ENCODE measurements at places on chromosomes 11 and 22.

DNA sequence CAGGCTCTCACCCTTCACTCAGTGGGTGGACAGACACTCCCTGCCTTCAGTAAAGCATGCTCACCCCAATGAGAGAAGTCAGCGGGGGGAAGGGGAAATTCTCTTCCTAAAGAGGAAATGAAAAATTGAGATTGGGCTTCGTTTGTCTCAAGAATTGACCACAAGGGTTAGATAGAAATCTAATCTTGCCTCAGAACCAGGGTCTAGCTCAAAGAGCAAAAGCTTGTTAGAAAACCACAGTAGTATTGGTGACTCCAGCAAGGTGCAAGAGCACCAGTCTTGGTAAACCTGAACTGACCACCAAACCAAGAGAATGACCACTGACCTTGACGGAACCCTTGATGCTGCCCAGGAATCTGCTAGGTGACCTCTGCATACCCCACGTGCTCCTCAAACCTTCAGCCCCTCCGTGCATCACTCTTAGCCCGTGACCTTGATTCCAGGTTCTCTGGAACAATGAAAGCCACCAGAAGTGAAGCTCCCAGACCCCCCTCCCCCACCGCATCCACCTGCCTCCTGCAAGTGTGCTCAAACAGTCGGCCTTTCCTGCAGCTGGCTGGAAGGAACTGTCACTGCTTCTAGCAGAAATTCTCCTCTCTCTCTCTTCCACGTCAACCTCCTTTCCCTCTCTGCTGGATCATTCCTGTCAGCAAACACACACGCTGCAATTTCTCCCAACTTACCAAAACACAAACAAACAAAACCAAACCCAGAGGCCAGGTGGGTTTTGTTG is 3.1 kb upstream of the TMA7B start:
- DNase-seq: no peak

DNA sequence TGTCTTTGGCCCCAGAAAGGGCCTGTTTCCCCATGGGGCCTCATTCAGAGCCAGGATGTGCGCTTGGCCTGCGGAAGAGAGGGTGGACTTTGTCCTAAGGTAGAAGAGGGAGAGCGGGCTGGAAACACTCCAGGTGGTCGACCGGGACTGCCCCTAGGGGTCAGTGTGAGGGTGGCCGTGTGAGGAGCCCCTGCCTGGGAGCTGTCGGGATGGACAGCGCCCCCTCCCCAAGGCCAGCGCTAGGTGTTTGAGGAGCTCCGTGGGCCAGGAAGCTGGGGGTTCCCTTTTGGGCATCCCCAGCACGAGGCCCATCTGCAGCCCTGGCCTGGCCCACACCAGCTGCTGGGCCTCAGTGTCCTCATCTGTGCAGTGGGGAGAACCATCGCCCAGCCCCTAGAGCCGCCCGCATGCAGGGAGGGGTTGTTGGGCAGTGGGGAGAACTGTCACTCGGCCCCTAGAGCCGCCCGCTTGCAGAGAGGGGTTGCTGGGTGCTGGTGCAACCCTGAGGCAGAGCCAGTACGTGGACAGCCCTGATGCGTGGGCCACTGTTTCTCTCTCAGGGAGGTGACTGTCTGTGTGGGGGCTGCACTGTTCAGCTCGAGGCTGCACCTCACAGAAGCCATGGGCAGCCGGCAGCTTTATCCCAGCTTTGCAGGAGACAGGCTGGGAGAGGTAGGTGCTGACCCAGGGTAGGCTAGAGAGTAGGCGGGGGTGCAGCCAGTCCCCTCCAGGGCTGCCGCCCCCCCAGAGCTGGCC is 1319.9 kb downstream of the BRD1 start:
- no peak for DNase-seq

DNA sequence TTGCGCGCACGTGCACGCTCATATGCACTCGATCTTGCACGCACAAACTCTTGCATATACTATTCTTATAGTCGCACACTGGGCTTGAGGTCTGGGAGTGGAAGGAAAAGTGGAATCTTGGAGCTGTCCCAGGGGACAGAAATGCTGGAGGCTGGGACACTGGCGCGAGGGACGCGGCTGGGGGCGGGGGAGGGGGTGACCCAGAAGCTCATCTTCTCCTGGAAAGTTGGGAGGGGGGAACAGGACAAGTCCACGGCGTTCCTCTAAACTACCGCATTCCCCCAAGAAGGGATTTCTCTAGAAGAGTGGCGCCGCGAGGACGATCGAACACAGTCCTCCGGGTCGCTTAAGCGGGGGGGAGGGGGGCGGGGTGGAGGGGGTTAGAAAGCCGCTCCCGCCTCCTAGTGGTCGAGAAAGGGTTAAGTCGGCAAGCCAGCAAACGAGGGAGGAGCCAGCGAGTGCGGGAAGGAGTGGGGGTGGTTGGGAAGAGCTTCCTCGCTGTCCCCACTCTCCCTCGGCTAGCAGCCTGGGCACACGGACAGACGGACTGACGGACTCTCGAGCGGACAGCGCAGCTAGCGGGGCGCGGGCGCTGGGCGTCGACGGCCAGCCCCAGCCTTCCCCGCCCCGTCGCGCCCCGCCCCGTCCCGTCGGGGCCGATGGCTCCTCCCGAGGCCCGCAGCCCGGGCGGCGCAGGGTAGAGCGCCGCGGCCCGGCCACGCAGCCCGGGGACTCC is at the start of gene RTN4RL2:
TSS of gene RTN4RL2 (plus strand) at position 507 of the 736 bp plus-strand sequence. CDS start 338 bp downstream, outside the sequence.
- DNase-seq: no peak

DNA sequence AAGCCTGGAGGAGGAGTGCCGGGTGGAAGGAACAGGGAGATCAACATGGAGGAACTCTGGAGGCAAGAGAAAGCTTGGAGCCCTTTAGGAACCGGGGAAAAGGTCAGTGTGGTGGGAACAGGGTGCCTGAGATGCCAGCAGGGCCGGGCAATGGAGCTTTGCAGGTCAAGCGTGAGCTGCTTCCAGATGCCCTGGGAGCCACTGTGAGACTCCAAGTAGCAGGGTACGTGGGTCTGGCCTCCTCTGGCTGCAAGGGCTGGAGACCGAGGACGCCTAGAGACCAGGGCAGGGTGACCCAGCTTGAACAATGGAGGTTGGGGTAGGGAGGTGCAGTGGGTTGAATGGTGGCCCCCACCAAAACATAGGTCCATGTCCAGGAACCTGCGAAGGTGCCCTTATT is 15.6 kb upstream of the EMID1 start:
- DNase-seq: no peak

DNA sequence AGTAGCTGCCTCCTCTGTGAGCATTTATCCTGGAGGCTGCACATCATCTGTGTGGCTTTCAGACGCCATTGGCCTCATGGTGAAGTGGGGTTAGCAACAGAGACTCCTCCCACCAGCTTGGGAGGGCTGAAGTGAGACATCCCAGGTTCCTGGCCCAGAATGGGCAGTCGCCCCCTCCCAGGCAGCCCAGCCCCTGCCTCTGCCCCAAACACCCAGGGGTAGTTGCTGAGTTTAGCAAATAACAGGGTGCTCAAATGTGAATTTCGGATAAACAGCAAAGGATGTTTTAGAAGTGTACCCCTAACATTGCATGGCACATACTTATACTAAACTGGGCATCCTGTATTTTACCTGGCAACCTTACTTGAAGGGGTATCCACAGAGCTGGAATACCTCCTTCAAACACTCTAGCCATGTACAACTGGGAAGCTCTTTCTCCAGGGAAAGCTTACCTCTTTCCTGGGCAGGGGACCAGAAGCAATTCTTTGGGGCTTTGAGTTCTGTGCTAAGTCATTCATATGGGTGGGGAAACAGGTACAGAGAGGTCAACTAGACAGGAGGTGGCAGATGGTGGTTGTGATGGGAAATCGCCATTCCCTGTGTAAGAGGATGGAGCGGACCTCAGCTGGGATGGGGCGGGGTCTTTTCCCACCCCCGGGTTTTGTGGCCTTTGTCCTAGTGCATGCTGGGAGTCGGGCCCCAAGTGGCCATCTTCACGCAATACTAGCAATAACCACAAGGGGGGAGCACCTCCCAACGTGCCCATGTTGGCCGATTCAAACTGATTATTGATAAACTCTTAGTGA is 19.3 kb downstream of the MTFP1 start:
- no peak for DNase-seq

DNA sequence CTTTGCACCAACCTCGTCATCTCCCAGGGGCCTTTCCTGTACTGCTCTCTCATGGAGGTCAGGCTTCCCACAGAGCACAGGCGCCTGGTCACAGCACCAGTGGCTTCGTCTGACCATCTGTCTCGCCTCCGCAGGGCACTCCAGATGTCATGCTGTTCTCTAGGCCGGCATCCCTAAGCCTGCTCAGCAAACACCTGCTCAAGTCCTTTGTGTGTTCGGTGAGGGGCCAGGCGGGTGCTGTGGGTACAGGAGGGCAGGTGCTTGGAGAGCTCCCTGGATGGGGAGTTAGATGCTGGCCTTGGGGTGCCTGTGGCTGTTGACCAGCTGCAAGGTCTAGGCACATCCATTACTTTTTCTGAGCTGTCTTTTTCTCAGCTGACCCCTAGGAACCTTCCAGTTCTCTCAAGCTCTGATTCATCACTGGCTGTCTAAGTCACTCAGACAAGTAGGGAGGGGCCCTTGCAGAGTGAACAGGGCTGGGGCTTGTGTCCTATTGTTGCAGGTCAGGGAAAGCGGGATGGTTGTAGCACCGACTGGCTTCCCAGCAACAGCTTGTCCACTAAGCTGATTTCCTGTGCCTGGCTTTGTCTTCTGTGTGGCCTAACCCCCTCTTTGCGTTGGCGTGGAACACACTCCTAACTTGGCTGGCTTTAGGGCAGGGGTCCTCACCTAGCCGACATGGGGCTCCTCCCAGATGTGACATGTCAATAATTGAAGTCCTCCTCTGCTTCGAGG is 9.2 kb downstream of the CLDN5 start:
- DNase-seq: no peak

DNA sequence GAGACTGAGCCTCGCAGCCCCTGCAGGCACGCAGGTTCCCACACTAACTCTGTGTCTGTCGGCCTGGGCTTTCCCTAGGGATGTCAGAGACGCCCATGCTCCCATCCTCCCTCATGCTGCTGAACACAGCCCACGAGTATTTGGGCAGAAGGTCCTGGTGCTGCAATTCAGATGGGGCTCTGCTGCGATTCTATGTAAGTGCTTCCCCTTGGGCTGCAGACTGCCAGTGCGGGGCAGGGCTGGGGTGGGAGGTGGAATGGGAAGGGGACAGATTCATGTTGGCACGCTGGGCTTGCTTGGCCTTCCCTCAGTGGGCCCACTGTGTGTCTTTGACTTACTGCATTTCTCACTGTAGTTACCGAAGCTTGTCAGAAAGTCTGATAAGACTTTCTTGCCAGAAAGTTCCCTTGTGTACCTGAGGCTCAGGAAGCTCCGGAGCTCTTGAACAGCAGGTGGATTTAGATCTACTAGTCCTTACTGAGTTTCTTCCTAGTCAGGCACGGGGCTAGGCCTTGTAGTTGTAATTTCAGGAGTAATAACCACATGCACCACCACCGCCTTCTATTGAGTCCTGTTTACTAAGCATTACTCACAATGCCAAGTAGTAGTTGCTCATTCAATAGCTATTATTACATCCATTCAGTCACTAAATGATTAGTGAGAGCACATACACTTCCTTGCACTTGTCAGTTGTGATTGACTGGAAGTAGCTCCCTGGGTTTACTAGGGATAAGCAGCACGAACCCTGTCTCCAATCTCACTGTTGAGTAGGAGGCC is 65.2 kb downstream of the CABIN1 start:
- DNase-seq: no peak

DNA sequence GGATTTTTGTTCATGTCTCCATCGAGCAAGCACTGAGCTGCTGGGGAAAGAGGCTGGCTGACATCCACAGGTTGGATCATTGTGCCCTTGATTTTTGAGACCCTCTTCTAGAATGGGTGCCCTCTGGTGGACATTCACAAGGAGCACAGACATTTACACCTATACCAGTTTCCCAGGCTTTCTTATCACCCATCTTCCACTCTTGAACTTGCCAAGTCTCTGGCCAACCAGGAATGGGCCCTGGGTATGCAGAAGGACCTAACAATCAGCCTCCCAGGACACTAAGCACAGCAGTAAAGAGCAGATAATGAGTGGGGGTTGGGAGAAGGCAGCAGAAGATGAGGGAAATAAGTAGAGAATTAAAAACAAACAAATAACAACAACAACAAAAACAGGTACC is 5.7 kb upstream of the INTS4 start:
- peak; percentile 52 for DNase-seq

- DNase-seq: no peak
Measured at GRCh38 chr11:94769880-94770279, 1.7 kb downstream of the AMOTL1 start.

Measured in AG09319 (cell line).